ENCODE measurements at places on chromosomes 11 and 22.

DNA sequence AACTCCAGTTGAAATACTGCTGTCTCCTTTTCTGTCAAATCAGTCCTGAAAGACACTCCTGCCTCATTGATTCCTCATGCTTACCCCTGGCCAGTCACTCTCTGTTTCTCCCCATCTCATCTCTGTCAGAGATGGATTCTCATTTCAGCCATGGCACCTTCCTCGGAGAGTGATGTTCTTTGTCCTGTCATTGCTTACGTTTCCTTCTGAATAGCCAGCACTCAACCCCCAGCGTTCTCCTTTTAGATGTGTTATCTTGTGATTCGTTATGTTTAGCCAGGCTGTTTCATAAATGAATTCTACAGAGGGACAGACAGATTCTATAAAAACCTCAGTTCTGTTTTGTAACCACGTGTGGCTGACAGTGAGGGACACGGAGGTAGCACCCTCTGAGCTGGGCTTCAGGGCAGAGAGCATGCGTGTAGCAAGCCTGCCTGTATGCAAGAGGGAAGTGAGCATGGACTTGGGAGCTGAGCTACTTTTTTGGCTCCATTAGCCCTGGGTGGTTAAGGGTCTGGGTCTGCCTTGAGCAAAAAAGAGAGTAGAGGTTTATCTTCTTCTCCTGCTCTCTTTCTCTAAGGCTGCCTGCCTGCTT, 354.6 kb downstream of the DDX10 start:
- no peak for DNase-seq

- DNase-seq: no peak
These were observed 15.3 kb downstream of the PTPN5 start for GRCh38 chr11:18776324-18776723.

DNA sequence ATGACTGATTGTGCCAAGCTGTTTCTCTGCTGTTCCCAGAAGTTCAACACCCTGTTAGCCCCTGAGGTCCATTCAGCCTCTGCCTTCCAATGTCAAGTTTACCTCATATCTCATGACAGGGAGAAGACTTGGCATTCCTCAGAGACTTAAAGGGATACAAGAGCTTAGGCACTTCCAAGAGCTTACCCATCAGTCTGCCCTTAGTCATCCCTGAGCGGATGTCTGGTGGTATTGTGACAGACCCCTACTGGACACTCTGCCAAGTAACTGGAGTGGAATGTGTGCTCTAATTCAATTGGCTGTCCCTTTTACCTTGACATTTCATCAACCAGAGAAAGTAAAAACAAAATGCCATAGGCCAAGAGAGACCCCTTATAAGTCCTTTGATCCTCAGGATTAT, 151.5 kb downstream of the AASDHPPT start:
- no peak for DNase-seq

- no peak for DNase-seq
These were observed 11.7 kb downstream of the SERGEF start for GRCh38 chr11:18001191-18001590.

DNA sequence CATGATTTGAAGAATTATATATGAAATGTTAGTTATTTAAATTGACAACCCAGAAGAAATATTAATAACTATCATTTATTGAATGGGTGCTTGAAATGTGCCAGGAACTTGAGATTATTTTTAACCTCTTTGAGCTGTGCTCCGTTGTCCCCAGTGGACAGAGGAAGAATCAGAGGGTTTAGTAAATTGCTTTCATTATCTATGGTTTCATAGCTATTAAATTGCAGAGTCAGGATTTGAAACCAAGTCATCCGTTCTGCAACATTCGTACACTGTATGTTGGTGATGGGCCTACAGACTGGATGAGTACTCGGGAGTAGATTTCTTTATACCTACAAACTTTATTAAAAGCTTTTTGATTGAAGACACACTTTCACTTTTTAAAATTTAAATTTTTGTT, 4.9 kb downstream of the HSD17B12 start:
- no peak for DNase-seq

GRCh38 chr11:86172894-86173293, 71.7 kb upstream of the EED start:
- no peak for DNase-seq
